ENCODE measurements at places on chromosomes 16 and 17. TPM values are rescaled to one million over a fixed set of nuclear protein-coding genes. Genes with fewer than 3 reads are reported as not detected.

DNA sequence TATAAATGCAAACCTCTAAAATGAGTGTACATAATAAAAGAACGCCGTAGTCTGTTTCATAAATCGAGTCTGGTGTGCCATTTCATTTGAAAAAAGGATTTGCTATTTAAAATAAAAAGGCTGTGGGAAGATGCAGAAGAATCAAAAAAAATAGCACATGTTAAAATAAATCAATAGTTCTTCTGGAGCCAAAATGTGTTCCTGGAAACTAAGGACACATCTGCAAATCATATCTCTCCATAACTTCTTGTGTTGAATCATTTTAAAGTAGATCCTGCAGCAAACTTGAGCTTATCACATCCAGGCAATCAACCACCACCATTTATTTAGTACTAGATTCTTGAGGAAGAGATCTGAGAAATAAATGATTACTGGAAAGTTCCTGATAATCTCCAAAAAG lies 29.0 kb downstream of the XPO6 start:
- DNase-seq, result no peak

GRCh38 chr17:31743797-31744196 lies 115.2 kb downstream of the COPRS start:
- DNase-seq, result no peak

The PABPN1L gene
- 0.25 TPM for total RNA-seq

- DNase-seq, result no peak
These were observed 9.7 kb downstream of the NXN start for GRCh38 chr17:969811-970355.

DNA sequence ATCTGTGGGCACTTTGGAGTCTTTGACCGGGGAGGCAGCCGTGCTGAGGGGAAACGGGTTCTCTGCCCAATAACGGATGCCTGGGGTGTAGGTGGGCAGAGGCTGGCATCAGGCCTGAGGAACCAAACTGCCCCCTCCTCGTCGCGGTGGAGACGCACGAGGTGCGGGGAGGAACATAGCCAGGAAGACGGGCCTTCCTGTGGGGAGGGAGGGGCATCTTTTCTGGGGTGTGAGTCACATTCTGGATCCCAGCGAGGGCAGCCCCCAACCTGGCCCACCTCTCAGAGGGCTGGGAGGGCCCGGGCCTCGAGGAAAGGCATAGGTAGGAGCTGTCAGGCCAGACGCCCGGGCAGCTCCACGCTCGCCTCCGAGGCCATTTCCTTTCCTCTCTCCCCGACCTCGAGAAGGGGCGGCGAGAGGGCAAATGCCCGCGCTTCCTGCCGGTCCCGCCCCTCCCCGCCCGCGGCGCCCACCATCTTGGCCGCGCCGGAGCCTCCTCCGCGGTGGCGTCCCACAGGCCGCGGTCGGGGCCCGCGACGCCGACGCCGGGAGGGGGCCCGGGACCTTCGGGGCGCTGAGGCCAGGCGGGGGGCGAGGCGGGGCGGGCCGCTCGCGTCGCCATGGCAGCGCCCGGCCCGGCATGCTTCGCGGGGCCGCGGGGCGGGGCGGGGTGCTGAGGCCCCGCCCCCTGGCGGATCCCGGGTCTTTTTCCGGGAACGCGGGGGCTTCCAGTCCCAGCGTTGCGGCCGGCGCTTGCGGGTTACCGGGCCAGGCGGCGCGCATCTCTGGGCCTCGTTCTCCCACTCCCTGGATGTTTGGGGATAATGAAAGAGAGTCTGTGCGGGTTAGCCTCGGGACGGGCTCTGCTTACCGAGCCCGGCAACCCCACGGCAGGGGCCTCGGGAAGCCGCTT lies 13.2 kb downstream of the RAI1 start:
- DNase-seq, result peak; percentile 94

- no peak for DNase-seq
These were observed 64.7 kb downstream of the ADCY9 start for GRCh38 chr16:4051591-4051990.

DNA sequence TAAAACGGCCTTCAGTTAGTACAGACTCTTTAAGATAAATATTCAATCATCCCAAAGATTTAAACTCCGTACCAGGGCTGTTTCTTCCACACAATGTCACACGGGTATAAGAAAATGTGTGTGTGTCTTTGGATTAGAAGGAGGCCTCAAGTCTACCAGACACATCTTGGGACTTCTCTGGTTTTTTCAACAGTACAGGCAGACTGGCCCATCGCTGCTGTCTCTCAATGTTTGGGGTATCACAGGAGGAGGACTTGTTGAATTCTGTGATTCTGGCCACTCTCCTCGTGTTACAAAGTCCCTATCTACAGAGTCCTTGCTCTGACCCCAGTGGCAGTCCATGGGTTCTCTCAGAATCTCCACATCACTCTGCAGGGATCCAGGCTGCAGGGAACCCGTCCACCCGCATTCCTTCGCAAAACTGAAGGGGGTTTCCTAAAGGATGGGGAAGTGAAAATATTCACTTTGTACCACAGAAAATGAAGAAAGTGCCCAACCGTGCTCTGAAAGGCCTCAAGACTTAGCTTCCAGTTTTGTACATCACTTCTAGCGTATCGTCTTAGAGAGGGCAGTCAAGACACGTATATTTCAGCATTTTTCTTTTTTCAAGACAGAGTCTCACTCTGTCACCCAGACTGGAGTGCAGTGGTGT lies 373.2 kb downstream of the NPIPA8 start:
- DNase-seq, result no peak

DNA sequence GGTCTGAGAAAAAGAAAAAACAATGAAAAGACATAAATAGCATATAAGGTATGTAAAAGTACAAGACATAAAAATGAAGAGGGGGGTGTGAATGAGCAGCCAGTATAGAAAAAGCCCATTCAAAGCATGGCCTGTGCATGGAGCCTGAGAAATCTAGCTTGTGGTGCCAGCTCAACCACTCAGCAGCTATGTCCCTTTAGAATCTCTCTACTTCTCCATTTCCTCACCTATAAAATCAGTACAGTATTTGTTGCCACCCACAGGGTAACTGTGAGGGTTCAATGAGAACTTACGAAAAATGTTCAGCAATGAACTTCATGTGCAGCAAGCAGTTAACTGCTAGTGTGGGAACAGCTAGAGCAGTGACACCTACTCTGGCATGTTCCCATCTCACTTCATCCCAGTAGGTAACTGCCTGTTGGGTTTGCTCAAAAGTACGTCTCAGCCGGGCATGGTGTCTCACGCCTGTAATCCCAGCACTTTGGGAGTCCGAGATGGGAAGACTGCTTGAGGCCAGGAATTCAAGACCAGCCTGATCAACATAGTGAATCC lies 15.3 kb downstream of the CYTH1 start:
- DNase-seq, result no peak

DNA sequence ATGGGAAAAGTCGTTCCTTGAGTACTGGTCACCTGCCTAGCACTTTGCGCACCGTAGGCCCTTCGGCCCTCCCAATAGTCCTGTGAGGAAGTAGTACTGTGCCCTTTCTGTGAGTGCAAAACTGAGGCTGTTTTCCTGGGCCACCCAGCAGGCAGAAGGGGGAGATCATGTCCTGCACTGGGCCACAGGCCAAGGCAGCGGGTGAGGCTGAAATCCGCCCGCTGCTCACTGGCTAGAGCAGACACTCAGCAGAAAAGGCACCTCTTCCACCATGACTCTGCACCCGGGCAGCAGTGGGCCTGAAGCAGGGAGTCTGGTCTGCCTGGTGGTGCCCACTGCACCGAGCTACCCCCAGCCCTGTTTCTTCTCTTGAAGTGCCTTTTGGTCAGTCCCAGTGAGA lies 20.2 kb downstream of the METTL22 start:
- no peak for DNase-seq

The PPY gene
- not detected for total RNA-seq

The MT1H gene
- total RNA-seq, result not detected

The AGRP gene
- total RNA-seq, result not detected

- no peak for DNase-seq
These were observed 3.1 kb downstream of the MAF start for GRCh38 chr16:79597277-79598062.

DNA sequence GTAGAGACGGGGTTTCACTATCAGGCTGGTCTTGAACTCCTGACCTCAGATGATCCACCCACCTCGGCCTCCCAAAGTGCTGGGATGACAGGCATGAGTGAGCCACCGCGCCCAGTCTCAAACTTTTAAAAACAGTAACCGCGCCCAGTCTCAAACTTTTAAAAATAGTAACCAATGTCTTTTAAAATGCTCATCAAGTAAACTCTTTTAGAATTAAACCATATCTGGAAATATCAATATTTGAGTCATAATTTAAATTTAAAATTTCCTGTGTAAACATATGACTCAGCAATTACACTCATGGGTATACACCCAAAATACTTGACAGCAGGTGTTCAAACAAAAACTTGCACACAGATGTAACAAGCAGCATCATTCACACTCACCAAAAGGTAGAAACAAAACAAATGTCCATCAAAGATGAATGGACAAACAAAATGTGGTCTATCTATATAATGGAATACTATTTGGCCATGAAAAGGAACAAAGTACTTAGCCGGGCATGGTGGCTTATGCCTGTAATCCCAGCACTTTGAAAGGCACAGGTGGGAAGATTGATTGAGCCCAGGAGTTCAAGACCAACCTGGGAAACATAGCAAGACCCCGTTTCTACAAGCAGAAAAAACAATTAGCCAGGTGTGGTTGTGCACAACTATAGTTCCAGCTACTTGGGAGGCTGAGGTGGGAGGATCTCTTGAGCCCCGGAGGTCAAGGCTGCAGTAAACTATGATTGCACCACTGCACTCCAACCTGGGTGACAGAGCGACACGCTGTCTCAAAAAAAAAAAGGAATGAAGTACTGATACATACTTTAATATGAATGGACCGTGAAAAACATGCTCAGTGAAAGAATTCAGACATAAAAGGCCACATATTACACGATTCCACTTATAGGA lies 20.2 kb downstream of the ENPP7 start:
- DNase-seq, result no peak

The GPRC5C gene
- not detected for total RNA-seq

The HOXB7 gene
- 18.8 TPM for total RNA-seq

GRCh38 chr16:56137269-56137668 lies 54.0 kb upstream of the GNAO1 start:
- DNase-seq, result no peak

DNA sequence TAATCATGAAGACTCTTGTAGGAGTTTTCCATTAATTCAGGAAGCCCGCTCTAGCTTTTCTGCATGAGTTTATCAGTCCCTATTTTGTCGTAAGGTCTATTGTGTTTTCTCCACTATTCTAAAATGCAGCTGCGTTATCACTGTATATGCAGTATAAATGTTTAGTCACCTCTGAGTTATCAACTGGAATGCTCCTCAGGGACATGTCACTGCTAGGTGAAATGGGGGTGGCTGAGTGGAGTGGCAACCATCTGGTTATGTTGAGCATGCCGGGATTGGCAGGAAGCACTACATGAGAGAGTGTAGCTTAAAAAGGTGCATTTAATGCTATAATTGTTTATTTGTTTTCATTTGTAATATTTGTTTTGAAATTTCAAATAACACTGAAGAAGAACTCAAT lies 285.2 kb upstream of the ELAC2 start:
- no peak for DNase-seq

- DNase-seq, result no peak
These were observed 35.0 kb downstream of the DHRS7B start for GRCh38 chr17:21161498-21162393.

The NECAB2 gene
- 0.08 TPM for total RNA-seq

DNA sequence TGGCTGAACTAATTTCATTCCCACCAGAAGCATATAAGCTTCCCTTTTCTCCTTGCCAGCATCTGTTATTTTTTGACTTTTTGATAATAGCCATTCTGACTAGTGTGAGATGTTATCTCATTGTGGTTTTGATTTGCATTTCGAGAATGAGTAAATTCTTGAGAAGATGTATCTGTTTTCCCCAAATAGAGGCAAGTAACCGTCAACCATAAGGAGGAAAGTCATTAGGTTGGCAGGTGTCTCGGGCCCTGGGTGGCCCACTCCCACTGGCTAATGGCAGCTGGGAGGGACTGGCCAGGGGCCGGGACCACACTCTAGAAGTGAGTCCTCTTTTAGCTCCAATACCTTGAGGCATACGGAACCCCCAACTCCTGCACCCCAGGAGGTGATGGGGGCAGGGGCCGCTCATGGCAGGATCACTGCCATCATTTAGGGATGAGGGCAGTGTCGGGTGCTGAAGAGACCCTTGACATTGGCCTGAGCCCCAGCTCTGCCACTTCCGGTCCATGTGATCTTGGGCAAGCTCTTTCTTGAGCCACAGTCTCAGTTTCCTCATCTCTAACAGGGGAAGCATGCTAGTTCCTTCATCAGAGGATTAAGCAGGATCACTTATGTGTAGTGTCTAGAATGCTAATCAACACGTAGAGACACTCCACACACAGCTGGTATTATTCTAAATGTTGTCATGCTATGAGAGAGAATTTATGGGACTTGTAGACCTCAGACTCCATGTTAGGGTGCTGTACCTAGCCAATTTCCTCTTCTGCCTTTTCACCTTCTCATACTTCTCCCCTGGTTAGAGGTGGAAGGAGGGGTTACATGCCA lies 44.3 kb downstream of the RGS9 start:
- no peak for DNase-seq

DNA sequence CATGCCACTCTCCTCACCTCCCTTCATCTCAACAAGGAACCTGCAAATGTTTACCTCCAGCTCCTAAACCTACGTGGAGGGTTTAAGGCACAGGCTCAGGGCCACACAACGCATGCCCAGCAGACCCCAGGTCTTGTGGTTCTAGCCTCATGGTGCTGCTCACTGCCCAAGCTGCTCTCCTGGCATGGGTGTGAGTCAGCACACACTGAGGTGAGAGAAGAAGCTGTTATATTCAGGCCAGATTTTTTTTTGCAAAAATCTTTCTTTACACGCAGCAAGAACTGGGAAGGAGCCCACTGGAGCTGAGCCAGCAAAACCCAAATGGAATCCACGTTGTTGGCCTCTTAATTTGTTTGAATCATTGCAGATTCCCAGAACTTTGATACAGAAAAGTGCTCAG lies 5.5 kb upstream of the C16orf96 start:
- no peak for DNase-seq

The STH gene
- not detected for total RNA-seq

GRCh38 chr16:55480228-55480655 lies 1.2 kb downstream of the MMP2 start:
- DNase-seq, result peak; percentile 87

DNA sequence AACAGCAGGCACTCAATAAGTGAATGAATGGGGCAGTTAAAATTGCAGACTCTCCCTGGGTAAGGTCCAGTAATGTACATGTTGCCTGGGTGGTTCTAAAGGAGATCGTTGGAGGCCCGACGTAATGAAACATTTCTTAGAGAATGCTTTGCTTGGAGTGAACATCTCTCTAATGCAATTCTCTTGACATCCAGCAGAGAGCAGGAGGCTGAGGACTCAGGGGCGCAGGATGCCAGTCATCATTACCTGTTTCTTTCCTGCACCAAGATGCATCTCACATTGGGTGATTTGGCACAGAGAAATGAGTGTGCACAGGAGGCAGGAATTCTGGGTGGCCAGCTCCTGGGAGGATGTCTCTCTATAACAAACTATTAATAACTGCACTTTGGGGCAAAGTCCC lies 130.3 kb upstream of the RBBP6 start:
- no peak for DNase-seq

DNA sequence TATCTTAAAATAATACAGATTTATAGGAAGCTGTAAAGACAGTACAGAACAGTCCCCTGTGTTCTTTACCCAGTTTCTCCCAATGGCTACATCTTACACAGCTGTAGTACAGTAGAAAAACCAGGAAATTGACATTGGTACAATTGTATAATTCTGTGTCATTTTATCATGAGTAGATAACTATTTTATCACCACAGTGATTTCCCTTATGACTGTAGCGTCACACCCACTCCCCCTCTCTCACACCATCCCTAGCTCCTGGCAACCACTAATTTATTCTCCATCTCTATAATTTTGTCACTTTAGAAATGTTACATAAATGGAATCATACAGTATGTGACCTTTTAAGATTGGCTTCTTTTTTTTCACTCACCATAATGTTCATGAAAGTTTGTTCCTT lies 30.9 kb downstream of the CLTC start:
- DNase-seq, result no peak

The DRC3 gene
- total RNA-seq, result 0.89 TPM
